ENCODE measurements at places on chromosomes 13 and 19.

- DNase-seq, result no peak
Measured at GRCh38 chr13:90800082-90800746, 547.3 kb upstream of the MIR17HG start.

DNA sequence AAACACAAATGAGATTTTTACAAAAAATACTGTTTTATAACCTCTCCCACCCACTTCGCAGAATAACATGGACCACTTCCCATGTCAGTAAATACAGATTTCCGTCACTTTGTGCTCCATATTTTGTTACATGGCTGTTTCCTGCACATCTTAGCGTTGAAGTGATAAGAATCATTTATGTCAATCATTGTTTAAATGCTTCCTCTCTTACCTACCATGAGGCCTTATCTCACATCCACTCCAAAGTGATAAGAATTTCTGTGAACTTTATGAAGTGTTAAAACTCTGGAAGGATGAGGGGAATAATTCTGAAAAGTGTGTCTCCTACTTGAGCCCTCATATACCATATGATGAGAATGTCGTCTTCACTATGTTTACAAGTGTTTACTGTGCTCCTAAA lies 36.6 kb upstream of the IL17D start:
- DNase-seq, result no peak

- DNase-seq, result no peak
Measured at GRCh38 chr13:32086791-32087441, 55.3 kb downstream of the FRY start.

GRCh38 chr13:36086117-36086516 lies 45.1 kb downstream of the DCLK1 start:
- no peak for DNase-seq

Measured in activated gamma-delta T cell treated with Interleukin-2 at 50 U/mL for 16 hours (primary cell).